CD4-positive, alpha-beta T cell treated with Interleukin-10 for 1 hour (primary cell): ENCODE measurements at places on chromosomes 2 and 18.

DNA sequence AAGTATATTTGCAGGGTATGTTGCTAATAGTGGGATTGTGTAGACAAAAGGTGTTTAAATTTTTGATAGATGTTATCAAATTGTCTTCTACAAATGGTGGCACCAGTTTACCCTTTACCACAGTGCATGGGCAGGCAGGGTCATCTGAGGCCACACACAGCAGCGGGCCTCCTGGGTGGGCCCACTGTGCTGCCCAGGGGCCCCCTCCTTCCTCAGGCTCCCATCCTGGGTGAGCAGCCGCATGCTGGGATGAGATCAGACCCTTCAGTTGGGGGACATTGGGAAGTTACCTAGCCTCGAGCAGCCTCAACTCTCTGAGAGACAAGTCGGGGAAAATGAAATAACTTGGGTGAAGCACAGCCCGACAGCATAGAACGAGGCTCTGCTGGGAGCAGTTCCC is 9.7 kb downstream of the MYO7B start:
- no peak for DNase-seq

GRCh38 chr18:8701546-8702118 is 3.7 kb upstream of the MTCL1 start:
- DNase-seq, result no peak

DNA sequence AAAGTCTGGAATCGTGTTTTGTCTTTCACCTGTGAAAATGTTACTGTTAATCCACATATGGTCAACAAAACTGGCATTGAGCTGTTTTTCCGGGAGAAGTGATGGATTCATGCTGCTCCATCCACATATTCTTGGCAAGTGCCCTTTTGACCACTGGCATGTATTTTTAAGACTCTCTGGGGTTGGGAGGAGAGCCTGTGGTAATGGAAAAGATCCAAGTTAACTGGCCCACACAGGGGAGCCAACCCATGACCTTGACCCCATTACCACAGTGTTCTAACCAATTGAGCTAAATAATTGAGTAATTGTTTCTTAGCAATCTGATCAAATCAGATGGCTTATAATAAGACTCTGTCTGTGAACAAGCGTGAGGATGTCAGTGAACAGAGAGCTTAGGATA is 296.2 kb upstream of the NRP2 start:
- DNase-seq, result no peak

DNA sequence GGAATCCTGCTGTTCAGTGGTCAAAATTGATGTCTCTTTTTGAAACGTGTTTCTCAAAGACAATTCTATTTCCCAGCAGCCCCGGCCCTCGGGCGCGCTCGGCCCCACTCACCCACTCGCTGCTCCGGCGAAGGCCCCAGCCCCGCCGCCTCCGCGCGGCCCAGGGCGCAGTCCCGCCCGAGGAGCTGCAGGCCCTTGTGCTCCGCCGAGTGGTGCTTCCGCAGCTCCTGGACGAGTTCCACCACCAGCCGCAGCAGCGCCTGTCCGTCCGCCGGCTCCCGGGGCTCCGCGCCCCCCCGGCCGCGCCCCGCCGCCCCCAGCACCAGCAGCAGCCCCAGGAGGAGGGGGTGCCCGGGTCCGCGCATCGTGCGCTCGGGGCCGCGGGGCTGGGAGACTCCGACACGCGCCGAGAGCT is 413 bp downstream of the ALKAL2 start:
- no peak for DNase-seq
